Placental pericyte (primary cell): ENCODE measurements at places on chromosomes 5 and 9. TPM values are rescaled to one million over a fixed set of nuclear protein-coding genes. Genes with fewer than 3 reads are reported as not detected.

The OLFM1 gene
- 0.14 and 0.44 TPM in 2 replicates for total RNA-seq

The PCDHGA4 gene
- total RNA-seq: 5.0 and 6.1 TPM in 2 replicates

The ARSI gene
- total RNA-seq: 28.2 and 54.7 TPM in 2 replicates

The ENTPD8 gene
- not detected in 2 replicates for total RNA-seq

The CARD9 gene
- total RNA-seq: 3.9 and 12.9 TPM in 2 replicates

The IL13 gene
- not detected in 2 replicates for total RNA-seq

The ADRA1B gene
- total RNA-seq: under 0.01 and 0.44 TPM in 2 replicates

The ANKRD55 gene
- total RNA-seq: 0.44 and 0.72 TPM in 2 replicates

The PCDHB12 gene
- under 0.01 TPM in 1 of 2 replicates, not detected in the other for total RNA-seq

The GABRA6 gene
- total RNA-seq: 0.29 TPM in 1 of 2 replicates, not detected in the other

The SOX30 gene
- total RNA-seq: under 0.01 TPM in 1 of 2 replicates, not detected in the other

The GARNL3 gene
- 0.14 and 1.3 TPM in 2 replicates for total RNA-seq

The SH3TC2 gene
- total RNA-seq: 0.44 and 10.6 TPM in 2 replicates

The LOX gene
- 92.5 and 218 TPM in 2 replicates for total RNA-seq

The QRFP gene
- not detected in 2 replicates for total RNA-seq

The MAST4 gene
- total RNA-seq: 1.8 and 13.5 TPM in 2 replicates

The HTR4 gene
- total RNA-seq: not detected in 2 replicates

The PCDHGA7 gene
- total RNA-seq: 4.3 and 7.7 TPM in 2 replicates

The NEK6 gene
- 38.4 and 78.6 TPM in 2 replicates for total RNA-seq

The TAF11L5 gene
- not detected in 2 replicates for total RNA-seq

The CCDC69 gene
- 2.4 and 14.9 TPM in 2 replicates for total RNA-seq

The DOCK8 gene
- 0.14 TPM in 1 of 2 replicates, not detected in the other for total RNA-seq
